ENCODE measurements at places on chromosomes 12 and 14.

- DNase-seq, result no peak
Measured at GRCh38 chr14:81453166-81453766, 53.1 kb upstream of the STON2 start.

DNA sequence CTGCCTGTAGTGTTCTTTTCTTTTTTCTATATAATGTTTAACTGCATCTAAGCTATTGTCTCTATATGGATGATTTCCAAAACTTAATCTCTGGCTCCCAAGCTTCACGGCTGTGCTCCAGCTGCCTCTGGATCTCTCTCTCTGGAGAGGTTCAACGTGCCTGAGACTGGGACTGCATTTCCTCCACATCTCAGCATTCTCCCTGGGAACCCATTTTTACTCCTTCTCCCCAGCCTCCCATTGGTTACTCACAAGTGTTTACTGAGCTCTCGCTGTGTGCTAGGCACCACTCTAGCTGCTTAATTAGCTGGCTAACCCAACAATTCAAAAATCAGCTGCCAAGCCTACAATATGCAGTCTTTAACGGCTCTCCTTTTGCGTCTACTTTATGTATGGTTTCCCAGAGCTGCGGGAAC lies 34.7 kb downstream of the FBXL14 start:
- DNase-seq, result no peak

DNA sequence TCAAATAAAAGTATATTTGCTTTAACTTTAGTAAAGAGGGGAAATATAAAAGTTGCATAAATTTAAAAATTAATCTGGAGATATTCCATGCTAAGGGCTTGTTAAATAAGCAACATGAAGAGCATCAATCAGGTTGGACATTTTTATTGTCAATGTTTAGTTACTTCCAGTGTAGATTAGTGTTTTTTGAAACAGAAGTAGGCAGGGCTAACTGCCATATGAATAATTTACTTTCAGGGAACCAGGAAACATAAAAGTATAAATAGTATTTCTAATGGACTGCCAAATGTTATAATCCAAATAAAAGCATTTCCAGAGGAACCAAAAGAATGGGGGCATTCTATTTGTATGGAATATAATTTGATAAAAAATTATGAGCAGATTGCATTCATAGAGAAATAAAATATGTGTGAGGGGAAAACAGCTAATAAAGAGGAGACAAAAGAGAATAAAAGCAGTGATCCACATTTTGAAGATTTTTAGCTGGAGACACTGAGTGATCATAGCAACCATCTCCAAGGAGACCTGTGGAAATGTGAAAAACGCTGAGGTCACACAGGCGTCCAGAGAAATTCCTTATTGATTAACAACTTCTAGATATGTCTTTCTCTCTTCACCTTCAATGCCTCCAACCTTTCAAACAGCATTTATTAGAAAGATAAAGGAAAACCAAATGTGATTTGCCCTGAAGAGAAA lies 70.8 kb downstream of the SRGAP1 start:
- DNase-seq, result no peak

GRCh38 chr12:7747246-7747645 lies at the start of gene CLEC4C:
Gene CLEC4C (minus strand): TSS chr12:7747375. CDS start chr12:7747348, 27 bp downstream.
- DNase-seq, result no peak

DNA sequence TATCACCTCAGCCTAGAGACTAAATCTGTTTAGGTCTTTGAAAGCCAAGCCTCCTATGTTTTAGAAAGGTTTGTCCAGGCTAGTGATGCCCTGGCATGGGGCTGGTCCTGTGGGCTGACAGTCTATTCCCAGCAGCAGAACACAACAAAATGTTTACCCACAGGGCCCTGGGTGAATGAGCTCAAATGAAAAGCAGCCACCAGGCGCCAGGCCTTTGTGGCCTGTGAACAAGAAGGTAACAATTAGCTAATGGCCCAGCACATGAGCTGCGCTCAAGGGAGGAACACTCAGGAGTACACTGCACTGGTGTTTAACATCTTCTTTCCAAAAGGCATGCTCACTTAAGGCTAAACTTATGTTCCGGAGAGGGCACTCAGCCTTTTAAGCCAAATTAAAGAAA lies 202.2 kb downstream of the MON2 start:
- no peak for DNase-seq

- DNase-seq, result no peak
Measured at GRCh38 chr14:56659378-56659777, 79.8 kb downstream of the TMEM260 start.

DNA sequence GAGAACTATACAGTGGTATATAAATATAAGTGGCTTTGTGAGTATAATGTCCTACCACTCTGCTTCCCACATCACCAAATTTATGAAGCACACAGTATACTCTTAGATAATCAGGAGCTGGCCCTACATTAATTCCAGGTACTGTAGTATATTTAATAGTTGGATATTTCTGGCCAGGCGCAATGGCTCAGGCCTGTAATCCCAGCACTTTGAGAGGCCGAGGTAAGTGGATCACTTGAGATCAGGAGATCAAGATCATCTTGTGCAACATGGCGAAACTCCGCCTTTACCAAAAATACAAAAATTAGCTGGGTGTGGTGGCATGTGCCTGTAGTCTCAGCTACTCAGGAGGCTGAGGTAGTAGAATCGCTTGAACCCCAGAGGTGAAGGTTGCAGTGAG lies 104.0 kb downstream of the FOXA1 start:
- no peak for DNase-seq

DNA sequence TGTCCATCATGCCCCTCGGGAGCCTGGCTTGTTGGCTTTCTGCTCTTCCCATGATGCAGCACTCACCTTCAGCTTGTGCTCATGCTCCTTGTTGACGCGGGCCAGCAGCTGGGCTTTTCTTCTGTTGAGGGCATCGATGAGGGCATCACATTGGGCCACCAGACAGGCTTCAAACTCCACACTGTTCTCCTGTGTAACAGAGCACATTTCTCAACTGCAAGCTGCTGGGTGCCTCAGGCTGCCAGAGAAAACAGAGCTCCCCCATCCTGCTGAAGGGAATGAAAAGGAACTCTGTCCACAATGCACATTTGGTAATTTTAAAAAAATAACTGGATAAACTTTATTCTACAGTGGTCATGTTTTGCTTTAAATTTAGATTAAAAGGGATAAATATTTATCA lies 72.1 kb downstream of the TRIM9 start:
- DNase-seq, result no peak

DNA sequence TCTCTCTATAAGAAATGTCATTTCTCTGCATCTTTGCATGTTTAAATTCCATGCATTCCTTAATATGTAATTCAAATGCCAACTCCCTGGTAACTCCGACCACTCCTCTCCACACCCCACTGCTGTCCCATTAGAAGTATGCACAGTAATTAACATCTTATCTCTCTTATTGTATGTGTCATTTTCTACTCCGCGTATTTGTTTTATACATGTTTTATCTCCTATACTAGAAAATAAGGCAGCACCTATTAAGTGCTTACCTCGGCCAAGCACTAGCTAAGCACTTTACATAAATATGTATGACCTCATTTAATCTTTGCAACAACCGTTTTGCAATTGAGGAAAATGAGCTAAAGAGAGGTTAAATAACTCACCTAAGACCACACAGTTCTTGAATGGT lies 469.8 kb downstream of the BCAT1 start:
- no peak for DNase-seq

GRCh38 chr14:61956517-61956916 lies 194.3 kb downstream of the SNAPC1 start:
- no peak for DNase-seq

- no peak for DNase-seq
Measured at GRCh38 chr12:108196319-108196718, 67.2 kb downstream of the WSCD2 start.

DNA sequence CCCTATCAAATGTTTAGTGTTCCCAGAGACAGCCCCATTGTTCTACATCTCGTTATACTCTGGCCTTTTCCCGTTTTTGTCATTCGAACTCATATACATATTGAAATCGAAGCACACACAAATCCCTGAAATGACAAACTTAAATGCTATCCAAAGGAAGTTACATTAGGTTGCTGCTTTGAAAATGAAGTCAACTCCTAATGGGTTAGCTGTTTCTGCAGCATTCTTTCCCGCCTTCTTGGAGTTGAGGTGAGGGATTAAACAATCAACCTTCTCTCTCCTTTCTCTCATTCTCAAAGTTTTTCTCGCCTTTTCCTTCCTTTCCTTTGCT lies 642 bp upstream of the PHC1 start:
- DNase-seq, result no peak

GRCh38 chr14:92710001-92710341 lies 38.5 kb downstream of the LGMN start:
- DNase-seq, result no peak

- no peak for DNase-seq
Measured at GRCh38 chr12:118980407-118981014, 830 bp upstream of the SRRM4 start.

DNA sequence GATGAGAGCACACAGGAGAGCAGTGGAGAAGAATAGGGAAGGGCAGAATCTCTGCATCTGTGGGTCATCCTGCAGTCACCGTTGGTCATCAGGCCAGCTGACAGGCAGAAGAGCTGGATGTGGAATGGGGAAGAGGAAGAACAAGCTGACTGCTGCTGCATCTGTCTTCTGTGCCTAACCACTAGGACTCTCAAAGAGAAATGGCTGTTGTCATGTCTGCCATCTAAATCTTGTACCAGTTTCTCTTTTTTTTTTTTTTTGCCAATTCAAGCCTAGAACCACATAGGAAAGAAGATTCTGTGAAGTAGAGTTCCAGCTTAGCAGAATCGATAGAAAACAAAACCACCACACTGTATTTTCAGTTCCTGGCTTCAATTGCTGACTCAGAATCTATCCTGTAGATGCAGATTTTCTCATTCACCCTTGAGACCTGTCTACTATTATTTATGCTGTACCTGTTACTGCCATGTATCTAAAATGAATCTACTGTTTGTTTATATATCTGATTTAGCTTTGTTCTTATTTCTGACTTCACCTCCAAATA lies 421.9 kb upstream of the PRICKLE1 start:
- DNase-seq, result no peak

GRCh38 chr14:92603309-92604242 lies 90.0 kb downstream of the RIN3 start:
- DNase-seq, result no peak

DNA sequence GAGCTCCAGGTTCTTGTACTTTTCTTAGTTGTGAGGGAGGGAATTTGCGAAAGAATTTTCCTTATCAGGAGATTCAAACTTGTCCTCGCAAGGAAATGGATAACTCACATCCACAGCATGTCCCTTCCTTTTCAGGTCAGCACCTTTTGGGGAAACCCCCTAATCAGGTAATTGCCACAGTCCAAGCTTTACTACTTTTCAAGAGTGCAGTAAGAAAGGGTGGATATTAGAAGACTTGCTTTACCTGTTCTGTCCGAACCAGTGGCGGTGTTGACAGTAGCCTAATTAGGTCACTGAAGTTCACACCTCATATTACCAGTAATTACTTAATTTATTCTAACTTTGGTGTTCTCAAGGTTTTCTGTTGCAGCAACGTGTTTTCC lies 6.7 kb upstream of the C12orf50 start:
- no peak for DNase-seq

- no peak for DNase-seq
Measured at GRCh38 chr14:55730592-55731310, 150.7 kb downstream of the KTN1 start.

GRCh38 chr12:58668871-58669270 lies 251.4 kb downstream of the LRIG3 start:
- no peak for DNase-seq

- no peak for DNase-seq
Measured at GRCh38 chr12:51219322-51219721, 1.5 kb upstream of the POU6F1 start.

DNA sequence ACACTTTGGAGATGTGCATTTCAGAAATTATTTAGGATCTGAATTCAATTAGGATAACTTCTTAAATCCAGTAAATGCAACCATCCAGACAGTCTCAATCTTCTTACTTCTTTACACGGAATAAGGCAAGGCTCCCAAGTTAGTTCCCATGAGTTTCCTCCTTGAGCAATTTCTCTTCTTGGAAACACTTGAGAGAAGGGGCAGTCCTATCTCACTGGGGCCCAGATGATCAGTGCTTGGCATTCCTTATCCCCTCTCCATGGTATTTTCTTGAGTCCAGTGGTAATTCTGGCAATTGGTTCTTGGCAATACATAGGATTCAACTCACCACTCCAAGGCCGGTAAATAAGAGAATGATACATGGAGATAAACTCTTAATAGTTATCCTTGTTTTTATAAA lies 87.1 kb upstream of the PTHLH start:
- DNase-seq, result no peak

- DNase-seq, result no peak
Measured at GRCh38 chr12:11183011-11183410, 3.7 kb downstream of the TAS2R42 start.

- DNase-seq, result no peak
Measured at GRCh38 chr12:75389706-75390105, 1.2 kb upstream of the GLIPR1L2 start.

DNA sequence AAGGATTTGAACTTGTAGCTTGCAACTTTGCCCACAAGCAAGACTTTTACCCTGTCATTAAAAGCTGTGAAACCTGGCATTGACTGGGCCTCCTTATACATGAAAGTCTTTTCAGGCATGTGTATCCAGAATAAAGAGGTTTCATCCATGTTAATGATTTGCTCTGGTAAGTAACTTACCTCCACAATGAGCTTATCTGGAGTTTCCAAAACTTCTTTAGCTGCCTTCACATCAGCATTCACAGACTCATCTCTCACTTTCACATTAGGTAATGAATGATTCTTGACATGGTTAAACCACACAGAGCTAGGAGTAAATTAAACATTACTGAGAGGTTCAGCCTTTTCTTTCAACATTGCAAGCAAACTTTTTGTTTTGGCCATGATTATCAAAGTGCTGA lies 234.4 kb upstream of the CLEC14A start:
- DNase-seq, result no peak

GRCh38 chr12:93689076-93689834 lies 12.1 kb downstream of the CRADD start:
- DNase-seq, result no peak
